Neural crest cell (in vitro differentiated cells): ENCODE measurements at places on chromosomes 7 and 10.

- DNase-seq = no peak
Observed at GRCh38 chr7:80679921-80680907, 41.8 kb downstream of the CD36 start.

GRCh38 chr7:132773527-132773956 lies 197.3 kb upstream of the PLXNA4 start:
- DNase-seq = no peak

DNA sequence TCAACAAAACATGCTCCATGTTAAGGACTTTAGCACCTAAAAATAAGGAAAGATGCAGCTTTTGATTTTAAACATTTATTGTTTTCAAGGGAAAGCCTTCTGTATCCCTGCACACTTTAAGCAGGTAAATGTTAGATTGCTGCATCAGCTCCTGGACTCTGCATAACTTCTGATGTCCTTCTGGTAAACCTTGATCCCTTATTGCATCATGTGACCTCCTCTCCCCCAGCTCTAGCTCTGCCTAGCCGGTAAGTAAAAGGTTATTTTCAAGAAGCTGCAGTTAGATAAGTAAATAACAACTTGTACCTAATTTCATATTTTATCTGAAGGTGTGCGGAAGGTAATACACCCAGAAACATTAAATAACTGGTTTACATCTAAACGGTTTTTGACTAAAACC lies 37.5 kb downstream of the PDK4 start:
- DNase-seq = no peak

GRCh38 chr7:127177156-127177555 lies 75.6 kb downstream of the GRM8 start:
- DNase-seq = no peak

- DNase-seq = no peak
Observed at GRCh38 chr7:133560900-133561299, 308.0 kb downstream of the EXOC4 start.

DNA sequence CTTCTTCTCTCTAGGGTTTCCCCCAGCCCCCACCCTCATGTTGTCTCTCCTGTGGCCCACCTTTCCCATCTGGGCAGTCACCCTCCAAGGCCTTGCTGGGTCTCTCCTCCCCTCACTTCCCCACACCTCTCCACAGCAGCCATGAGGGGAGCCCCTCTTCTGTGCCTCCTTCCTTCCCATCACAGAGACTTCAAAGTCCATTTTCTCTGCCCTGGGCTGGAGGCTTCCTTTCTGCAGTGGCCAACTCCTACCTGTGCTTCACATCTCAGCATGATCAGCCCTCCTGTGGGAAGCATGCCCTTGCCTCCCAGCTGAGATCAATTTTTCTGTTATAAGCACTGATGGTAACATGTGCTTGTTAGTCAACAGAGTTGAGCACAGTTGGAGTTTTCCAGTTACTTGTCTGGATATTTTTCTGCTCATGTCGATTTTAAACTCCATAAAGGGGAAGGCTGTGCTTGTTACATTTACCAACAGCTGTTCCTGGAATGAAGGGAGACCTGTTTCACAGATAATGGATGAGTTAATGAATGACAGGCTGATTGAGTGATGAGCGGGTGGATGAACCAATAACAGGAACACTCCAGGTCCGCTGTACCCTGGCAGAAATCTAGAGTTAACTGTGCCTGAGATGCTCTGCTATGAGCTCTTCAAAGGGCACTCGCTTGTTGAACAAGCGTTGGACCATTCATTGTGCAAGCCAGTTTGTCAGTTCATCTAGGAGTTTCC lies 71.4 kb upstream of the PRSS58 start:
- no peak for DNase-seq
